Thoracic aorta (tissue), 2 donors: ENCODE measurements at places on chromosomes 2 and 18.
A peak's percentile ranks its signal among the peaks of the same experiment; 100 is the strongest.

DNA sequence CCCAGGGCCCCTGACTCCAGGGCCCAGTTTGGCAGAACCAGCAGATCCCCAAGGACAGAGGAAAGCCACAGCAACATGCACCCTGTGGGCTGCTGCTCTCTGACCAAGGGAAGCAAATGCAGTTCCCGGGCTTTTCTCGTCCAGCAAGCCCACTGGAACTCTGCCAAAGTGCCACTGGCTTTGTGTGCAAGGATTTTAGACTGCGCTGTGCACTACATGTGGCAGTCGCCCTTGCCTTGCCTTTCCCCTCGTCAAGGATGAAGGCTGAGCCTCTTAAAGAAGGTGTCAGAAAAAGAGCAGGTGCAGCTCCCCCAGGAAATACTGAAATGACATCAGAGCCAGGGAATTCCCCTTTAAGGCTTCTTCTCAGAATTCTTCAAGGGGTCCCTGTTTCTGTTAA lies 199.2 kb downstream of the TFCP2L1 start:
- H3K4me3 ChIP-seq: no peak overlapping the region
- H3K4me1 ChIP-seq: peaks cover 3% of the 10 kb centered on the region
- H3K36me3 ChIP-seq: no peaks in the 10 kb centered on the region
- peaks cover 3% of the 10 kb centered on the region for H3K27me3 ChIP-seq
- no peak for DNase-seq
- no peak overlapping the region for H3K27ac ChIP-seq

DNA sequence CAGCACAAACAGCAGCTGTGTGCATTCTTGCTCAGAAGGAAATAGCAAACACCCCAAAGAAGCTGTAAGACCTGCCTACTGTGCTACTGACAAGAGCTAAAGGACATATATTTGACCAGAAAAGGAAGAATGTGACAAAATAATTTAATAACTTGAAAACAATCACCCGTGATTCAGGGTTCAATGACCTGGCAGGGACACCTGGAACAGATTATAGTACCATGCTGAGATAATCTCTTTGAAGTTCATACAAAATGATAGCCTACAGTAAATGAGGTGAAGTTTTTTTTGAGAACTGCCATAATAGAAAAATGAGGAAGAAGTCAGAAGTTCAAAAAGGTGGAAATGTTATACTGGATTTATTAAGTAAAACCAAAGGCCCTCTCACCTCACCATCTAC lies 324.8 kb upstream of the GULP1 start:
- H3K27ac ChIP-seq: no peak overlapping the region
- H3K27me3 ChIP-seq: no peaks in the 10 kb centered on the region
- peaks cover 13% of the 10 kb centered on the region for H3K4me1 ChIP-seq
- H3K36me3 ChIP-seq: no peaks in the 10 kb centered on the region
- no peak for DNase-seq

DNA sequence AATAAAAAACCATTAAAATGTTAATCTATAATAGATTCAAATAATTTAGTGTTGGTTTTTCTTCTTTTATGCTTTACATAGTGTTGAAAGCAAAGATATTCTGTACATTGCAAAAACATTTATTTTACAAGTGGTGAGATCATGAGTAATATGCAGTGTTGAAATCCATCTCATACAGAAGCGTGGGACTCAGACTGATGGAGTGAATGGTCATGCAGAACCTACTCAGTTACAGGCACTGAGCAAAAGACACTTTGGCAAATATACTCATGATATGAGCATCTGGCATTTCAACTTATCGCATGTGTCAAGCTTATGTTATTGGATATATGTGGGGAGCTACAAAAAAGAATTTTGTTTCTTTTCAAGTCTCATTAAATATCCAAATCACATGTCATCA lies 620.2 kb upstream of the NETO1 start:
- no peak for DNase-seq
- H3K27ac ChIP-seq: no peak overlapping the region
- H3K27me3 ChIP-seq: no peaks in the 10 kb centered on the region
- H3K4me1 ChIP-seq: no peaks in the 10 kb centered on the region
- no peaks in the 10 kb centered on the region for H3K36me3 ChIP-seq

DNA sequence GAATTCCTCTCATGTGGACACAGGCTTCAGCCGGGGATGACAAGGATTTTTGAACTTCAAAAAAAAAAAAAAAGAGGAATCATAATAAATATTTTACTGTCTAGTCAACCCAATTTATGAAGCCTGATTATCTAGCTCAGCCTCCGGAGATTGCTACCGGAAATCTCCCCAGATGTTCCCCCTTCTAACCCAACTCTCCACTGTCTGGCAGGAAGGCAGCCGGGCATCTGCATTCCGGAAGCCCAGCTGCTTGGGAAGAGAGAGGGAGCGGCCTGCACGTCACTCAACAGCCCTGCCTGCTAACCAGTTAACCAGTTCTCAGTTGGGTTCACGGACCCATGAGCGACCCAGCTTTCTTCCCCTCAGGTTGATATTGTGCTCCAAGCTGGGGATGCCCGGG lies 87.2 kb upstream of the POU3F3 start:
- no peaks in the 10 kb centered on the region for H3K27me3 ChIP-seq
- no peak overlapping the region for H3K27ac ChIP-seq
- no peaks in the 10 kb centered on the region for H3K4me1 ChIP-seq
- no peaks in the 10 kb centered on the region for H3K36me3 ChIP-seq

- H3K4me3 ChIP-seq: no peak overlapping the region
- no peak overlapping the region for H3K27ac ChIP-seq
- no peaks in the 10 kb centered on the region for H3K36me3 ChIP-seq
- no peaks in the 10 kb centered on the region for H3K27me3 ChIP-seq
- no peaks in the 10 kb centered on the region for H3K4me1 ChIP-seq
- DNase-seq: no peak
Measured at GRCh38 chr18:14924226-14924625, 176.3 kb downstream of the ANKRD30B start.

- H3K4me1 ChIP-seq: no peaks in the 10 kb centered on the region
- no peak for DNase-seq
- H3K27me3 ChIP-seq: no peaks in the 10 kb centered on the region
- no peaks in the 10 kb centered on the region for H3K36me3 ChIP-seq
Measured at GRCh38 chr2:10482460-10482859, 34.3 kb upstream of the ODC1 start.

DNA sequence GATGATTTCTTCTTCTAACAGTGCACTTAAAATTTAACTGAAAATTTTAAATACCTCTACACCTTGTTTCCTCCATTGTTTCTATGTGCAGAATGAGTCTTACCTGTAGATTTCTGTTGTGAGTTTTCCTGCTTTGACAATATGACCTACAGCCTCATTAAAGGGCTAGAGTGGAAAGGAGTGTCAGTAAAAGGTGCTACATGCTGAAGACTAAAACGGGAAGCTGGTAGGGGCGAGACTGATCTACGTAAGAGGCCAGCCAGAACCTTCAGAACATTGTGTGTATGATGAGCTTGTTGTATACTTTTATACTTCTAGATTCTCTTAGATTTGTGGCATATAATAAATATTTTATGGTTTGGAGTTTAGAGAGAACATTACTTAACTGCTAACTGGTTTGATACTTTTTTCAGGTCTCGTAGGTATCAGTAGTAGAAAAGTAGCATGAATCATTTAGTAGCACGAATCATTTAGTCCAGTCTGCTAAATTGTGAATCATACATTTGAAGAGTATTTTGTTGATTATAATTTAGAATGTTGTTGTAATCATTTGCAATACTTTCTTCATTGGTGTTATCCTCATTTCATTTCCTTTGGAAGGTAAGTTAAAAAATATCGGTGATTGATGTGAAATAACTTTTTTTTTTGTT lies 14.3 kb downstream of the INSIG2 start:
- H3K4me3 ChIP-seq: no peak overlapping the region
- no peaks in the 10 kb centered on the region for H3K4me1 ChIP-seq
- H3K27ac ChIP-seq: no peak overlapping the region
- no peak for DNase-seq
- peaks cover 11% of the 10 kb centered on the region for H3K36me3 ChIP-seq

DNA sequence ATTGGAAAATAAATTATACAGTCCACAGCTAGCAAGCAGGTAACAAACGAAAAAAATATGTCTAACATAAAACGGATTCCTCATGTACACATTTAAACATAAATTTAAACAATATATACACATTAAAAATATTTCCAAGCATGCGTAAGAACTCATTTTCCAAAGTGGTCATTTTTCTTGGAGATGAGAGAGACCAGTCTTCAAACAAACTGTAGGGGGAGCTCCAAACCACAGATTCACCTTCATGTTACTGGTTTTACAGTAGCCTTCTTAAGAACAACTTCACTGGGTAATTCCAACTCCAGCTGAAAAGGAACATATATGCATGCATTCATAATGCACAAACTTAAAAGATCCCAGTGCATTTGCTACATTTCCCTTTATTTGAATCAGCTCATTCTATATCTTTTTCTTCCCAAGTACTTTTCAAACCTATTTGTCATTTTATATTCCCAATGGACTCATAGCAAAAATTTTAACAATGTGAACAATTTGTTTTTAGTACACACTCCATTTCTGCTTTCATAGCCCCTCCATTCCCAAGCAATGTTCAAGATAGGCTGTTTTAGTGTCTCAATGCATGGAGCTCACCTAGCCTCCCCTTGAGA lies 4.7 kb upstream of the STAMBP start:
- no peak overlapping the region for H3K27ac ChIP-seq
- H3K4me1 ChIP-seq: peaks cover 3% of the 10 kb centered on the region
- no peaks in the 10 kb centered on the region for H3K27me3 ChIP-seq
- H3K36me3 ChIP-seq: no peaks in the 10 kb centered on the region
- no peak overlapping the region for H3K4me3 ChIP-seq

GRCh38 chr2:985317-985898 lies 34.8 kb downstream of the SNTG2 start:
- H3K27ac ChIP-seq: no peak overlapping the region
- H3K27me3 ChIP-seq: no peaks in the 10 kb centered on the region
- no peaks in the 10 kb centered on the region for H3K36me3 ChIP-seq
- no peak for DNase-seq
- H3K4me1 ChIP-seq: no peaks in the 10 kb centered on the region

- H3K4me3 ChIP-seq: no peak overlapping the region
- no peak for DNase-seq
- no peaks in the 10 kb centered on the region for H3K4me1 ChIP-seq
- H3K27ac ChIP-seq: no peak overlapping the region
- no peaks in the 10 kb centered on the region for H3K36me3 ChIP-seq
Measured at GRCh38 chr2:153027533-153027932, 309.1 kb downstream of the ARL6IP6 start.

DNA sequence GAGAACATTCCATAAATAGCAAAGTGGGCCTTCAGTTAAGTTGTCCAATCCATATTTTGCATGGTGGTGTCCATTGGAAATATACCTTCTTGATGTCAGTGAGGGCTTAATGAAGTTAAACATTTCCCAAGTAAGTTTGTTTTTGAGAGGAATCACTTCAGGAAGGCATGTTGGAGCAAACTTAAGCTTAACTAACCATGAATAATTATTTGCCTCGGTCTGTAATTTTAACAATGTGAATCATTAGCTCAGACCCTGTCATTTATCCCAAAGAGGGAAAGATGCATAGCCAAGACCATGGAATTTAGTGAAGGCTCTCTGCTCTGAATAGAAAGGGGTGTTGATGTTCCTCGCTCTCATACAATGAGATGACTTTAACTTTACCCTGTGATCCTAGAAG lies 47.4 kb downstream of the SPATS2L start:
- no peak for DNase-seq
- H3K27ac ChIP-seq: peak overlapping the region; percentile 73
- no peaks in the 10 kb centered on the region for H3K36me3 ChIP-seq
- no peaks in the 10 kb centered on the region for H3K27me3 ChIP-seq
- no peak overlapping the region for H3K4me3 ChIP-seq

GRCh38 chr2:239383036-239383758 lies 17.6 kb downstream of the HDAC4 start:
- H3K27me3 ChIP-seq: no peaks in the 10 kb centered on the region
- no peak for DNase-seq
- no peak overlapping the region for H3K4me3 ChIP-seq
- H3K27ac ChIP-seq: no peak overlapping the region
- H3K4me1 ChIP-seq: peaks cover 5% of the 10 kb centered on the region

DNA sequence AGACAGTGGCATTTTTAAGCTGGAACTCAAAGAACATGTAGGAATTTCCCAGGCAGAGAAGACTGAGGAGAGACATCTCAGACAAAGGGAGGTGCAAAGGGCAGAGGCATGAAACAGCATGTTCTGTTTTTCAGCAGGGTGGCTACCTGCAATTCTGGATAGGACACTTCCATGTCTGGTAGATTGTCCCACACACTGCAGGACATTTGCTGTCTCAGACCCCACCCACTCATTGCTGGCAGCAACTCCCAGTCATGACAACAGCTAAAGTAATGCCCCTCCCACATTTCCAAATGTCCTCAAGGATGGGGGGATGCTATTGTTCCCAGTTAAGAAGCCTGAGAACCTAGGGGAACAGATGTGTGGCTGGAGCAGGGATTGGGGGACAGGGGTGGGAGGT lies 40.8 kb downstream of the ANKRD44 start:
- no peak overlapping the region for H3K4me3 ChIP-seq
- H3K27ac ChIP-seq: no peak overlapping the region
- no peak for DNase-seq
- no peaks in the 10 kb centered on the region for H3K36me3 ChIP-seq
- no peaks in the 10 kb centered on the region for H3K27me3 ChIP-seq
